ENCODE measurements at places on chromosomes 1 and 21. TPM values are rescaled to one million over a fixed set of nuclear protein-coding genes. Genes with fewer than 3 reads are reported as not detected.
A peak's percentile ranks its signal among the peaks of the same experiment; 100 is the strongest.

- peak; percentile 64 for DNase-seq
These were observed 867.4 kb downstream of the KCNT2 start for GRCh38 chr1:195740862-195741261.

GRCh38 chr1:204343802-204344201 is 15.9 kb downstream of the PLEKHA6 start:
- DNase-seq: no peak

- peak; percentile 91 for DNase-seq
These were observed 74.6 kb downstream of the USP24 start for GRCh38 chr1:55140546-55140983.

- DNase-seq: no peak
These were observed 142.6 kb downstream of the SMYD3 start for GRCh38 chr1:246364415-246364941.

The GNG12 gene
- 132 TPM for total RNA-seq

GRCh38 chr1:180923021-180923841 is 10.5 kb downstream of the KIAA1614 start:
- peak; percentile 12 for DNase-seq

- no peak for DNase-seq
These were observed 159.7 kb upstream of the BEND5 start for GRCh38 chr1:48936436-48936835.

DNA sequence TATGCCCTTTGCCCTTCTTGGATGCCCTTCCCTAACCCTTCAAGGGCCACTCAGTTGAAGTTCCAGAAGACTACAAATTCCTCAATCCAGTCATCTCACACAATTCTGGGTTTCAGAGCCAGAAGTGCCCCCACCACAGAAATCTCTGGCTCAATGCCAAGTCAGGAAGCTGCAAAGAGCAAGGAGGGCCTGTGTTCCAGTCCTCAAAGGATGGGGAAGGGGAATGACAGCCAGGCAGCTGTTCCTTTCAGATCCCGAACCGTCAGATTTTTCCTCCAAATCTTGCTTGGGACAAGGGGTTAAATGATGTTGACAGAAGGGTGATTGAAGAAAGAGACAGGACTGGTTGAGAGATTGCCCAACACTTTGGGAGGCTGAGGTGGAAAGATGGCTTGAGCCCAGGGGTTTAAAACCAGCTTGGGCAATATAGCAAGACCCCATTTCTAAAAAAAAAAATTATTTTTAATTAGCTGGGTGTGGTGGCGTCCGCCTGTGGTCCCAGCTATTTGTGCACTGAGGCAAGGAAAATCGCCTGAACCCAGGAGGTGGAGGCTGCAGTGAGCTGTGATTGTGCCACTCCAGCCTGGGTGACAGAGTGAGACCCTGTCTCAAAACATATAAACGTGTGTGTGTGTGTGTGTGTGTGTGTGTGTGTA is 716 bp upstream of the HPDL start:
- no peak for DNase-seq

The OLIG2 gene
- not detected for total RNA-seq

The FAM43B gene
- total RNA-seq: not detected

GRCh38 chr1:232355162-232356006 is 274.5 kb downstream of the SIPA1L2 start:
- no peak for DNase-seq

DNA sequence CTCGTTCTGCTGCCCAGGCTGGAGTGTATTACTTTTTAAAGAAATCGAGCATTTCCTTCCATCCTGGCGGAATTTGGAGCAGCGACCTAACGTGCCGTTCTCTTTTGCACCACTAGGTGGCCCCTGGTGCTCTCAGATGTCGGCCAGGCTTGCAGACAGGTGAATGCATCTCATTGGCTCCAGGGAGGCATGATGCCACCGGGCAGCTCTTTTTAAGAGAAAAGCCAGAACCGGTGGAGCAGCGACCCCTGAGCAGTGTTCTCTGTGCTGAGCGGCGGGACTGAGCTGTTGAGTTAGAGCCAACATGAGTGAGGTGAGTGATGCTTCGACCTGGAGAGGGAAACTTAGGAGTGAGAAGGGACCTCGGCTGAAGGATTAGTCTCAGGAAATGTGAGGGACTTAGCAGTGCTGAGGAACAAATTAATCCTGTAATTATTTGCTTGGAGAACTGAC is at the start of gene PCP4:
TSS of gene PCP4 (plus strand) at position 241 of the 453 bp plus-strand sequence. CDS start at position 305, 64 bp downstream.
- DNase-seq: no peak

GRCh38 chr1:32336591-32336932 is 529 bp upstream of the MARCKSL1 start:
- no peak for DNase-seq

DNA sequence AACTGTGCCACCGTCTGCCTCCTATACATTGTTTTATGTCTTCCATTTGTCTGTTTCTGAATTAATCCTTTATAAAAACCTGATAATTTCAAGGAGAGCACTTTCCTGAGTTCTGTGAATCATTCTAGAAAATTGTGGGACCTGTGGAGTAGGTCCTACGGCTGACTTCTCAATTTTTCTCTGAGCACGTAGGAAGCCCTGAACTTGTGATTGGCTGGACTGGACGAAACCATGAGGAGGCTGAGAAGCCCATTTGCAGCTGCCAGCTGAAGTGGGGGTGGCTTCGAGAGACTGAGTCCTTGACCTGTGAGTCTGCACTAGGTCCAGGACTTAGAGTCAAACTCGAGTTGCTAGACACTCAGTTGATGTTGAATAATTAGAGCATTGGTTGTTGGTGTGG is 277.1 kb upstream of the NCAM2 start:
- DNase-seq: no peak

- peak; percentile 55 for DNase-seq
These were observed 117.0 kb downstream of the CD247 start for GRCh38 chr1:167401260-167401873.

GRCh38 chr1:19920132-19920710 is 3.2 kb downstream of the PLA2G2E start:
- DNase-seq: no peak

Measured in IMR-90 (cell line).